ENCODE measurements at places on chromosomes 3 and 15.

DNA sequence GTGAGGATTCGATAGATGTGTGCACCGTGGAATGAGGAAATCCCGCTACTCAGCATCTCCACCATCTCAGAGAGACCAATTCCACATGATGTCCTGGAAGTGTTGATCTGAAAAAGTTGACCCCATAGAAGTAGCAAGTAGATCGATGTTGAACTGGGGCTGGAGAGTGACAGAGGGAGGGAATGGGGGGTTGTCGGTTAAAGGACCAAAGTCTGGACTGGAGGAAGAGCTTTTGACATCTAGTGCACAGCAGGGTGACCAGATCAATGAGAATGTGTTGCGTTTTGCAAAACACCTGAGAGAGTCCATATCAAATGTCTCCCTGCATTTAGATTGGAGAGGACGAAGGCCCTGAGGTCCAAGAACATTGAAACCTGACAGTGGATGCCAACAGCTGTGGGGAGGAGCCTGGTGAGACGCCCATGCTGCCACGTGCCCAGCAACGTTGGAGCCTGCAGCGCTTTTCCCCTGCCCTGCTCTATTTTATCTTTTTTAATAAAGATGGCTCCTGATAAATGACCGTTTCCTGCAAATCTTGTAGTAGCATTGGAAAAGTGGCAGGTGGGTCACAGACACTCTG lies 30.1 kb upstream of the RPL32 start:
- DNase-seq = no peak

GRCh38 chr3:127394031-127394430 lies 106.2 kb upstream of the PRR20G start:
- DNase-seq = no peak

DNA sequence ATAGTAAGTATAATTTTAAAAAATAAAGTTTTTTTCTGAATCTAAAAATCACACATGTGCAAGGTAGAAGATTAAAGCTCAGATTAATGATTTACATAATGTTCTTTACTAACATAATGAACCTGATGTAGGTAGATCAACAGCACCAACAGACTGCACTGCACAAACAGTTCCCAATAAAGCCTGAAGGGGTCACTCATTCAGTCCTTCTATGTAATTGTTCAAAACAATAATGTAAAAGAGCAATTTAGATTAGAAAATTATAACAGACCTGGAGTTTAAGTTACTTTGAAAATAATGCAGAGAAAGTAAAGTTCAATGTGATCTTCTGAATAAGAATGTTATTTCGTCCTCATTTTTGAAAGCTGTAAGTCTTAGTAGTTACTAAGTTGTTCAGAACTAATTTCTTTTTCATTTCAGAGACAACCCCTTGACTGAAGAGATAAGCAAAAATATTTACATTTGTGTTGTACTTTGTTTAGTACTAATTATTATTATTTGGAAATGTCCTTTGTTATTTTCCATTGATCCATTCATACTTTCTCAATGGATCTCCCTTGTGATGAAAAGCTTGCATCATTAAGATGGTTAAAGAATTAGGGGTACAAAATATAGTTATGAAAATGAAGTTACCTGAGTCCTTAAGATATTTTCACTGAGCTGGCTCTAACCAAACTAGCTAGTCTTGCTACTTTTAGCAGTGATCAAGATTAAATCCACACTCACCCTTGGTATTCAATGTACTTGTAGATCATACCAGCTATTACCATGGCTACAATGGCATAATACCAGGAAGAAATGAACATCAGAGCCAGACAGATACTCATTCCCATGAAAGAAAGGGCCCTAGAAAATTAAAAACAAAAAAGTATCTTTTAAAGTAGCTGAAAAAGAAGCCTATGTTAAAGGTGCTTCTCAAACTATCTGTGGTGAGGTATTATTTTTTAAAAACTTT lies 16.8 kb downstream of the EMC4 start:
- DNase-seq = no peak

GRCh38 chr3:162770551-162770950 lies 1273.9 kb downstream of the OTOL1 start:
- no peak for DNase-seq

GRCh38 chr15:74179101-74179841 lies 5.8 kb downstream of the ISLR start:
- no peak for DNase-seq

DNA sequence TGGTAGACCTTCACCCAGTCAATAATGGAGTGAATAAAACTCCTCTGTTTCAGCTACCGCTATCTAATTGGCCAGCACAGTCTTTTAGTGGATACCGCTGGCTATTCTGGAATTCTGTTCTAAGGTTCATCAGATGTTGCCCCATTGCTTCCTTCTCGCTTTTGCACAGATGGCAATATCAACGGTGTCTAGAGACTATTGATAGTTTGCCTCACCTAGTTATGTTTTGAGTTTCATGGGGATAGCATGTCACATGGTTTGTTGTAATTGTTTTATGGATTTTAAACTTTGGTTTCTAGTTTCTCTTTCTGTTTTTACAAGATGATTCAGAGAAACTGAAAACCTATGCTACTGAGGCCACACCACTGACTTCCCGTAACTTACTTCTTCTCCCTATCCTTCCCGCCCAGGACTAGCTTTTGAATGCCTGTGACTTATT lies 2.0 kb downstream of the XRN1 start:
- no peak for DNase-seq

DNA sequence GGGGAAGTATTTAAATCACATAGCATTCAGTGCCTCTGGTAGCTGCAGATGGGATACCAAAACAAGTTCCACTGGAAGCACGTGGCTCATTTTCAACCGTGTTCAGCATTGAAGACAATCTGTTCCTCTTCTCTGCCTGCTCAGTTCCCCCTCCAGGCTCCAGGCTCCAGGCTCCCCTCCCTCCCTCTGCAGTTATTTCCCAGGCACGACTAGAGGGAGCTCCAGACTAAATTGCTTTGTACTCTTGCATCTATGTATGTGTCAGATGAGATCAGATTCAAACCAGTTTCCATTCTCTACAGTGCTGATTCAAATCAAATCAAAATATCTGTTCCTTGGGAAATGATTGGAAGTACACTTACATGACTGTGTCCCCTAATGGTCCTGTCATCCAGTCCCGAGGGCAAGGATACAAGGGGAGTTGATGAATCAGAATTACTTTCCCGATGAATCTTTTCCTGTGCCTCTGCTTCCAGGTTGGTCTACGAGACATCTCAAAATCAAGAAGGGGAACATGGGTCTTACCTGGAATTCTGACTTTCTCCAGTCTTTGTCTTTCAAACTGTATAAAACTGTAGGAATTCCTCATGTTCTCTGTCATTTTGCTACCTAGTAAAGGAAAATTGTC lies 600.5 kb downstream of the EDEM1 start:
- DNase-seq = no peak

- no peak for DNase-seq
Measured at GRCh38 chr3:67484085-67484484, 170.3 kb downstream of the SUCLG2 start.

DNA sequence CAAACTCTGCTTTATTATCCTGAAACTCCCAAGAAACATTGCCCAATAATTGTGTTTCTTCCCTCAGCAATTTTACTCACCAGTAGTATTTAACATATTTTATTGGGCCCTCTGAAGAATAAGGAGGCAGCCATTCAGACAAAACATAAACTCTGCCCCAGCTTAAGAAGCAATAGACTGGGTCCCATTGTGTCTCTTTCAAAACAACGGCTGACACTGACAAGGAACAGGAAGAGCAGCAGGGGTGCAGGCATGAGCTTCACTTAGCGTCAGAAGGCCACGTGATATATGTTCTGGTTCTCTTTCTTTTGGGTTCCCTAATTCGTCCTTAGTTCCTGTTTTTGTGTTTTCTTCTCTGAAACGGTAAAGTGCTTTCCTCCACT lies 242.3 kb downstream of the FHIT start:
- no peak for DNase-seq

GRCh38 chr3:117079997-117080396 lies 370.4 kb downstream of the TUSC7 start:
- no peak for DNase-seq

DNA sequence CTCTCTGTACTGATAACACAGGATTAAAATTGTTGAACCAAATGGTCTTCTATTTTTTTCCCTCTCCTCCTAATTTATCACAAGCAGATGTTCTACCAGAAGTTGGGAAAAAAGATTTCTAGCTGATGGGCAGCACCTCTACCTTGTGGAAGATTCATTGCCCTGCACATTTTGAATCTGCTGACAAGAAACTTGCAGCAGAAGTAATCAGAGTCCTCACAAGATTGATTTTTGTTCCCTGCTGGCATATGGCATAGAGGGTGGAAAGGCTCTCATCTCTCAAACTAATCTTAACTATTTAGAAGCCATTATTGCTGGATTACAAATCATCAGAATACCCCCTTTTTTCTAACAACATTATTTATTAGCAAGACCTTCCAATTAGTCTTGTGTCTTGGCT lies 148.9 kb upstream of the MEIS2 start:
- no peak for DNase-seq

DNA sequence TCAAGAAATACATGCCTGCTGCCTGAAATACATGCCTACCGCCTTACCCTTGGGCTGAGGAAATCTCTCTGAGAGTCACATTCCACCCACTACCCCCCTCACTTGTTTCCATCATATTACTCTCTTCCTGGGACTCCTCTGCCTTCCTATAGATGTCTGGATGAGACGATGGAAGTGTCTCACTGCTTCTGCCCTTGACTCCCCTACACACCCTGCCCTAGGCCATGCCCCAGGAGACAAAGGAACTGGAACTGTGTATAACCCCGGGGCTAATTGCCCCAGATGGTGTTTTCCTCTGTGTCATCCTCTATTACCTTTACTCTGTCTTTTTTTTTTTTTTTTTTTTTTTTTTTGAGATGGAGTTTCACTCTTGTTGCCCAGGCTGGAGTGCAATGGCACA lies 102.0 kb downstream of the GTPBP8 start:
- DNase-seq = no peak

DNA sequence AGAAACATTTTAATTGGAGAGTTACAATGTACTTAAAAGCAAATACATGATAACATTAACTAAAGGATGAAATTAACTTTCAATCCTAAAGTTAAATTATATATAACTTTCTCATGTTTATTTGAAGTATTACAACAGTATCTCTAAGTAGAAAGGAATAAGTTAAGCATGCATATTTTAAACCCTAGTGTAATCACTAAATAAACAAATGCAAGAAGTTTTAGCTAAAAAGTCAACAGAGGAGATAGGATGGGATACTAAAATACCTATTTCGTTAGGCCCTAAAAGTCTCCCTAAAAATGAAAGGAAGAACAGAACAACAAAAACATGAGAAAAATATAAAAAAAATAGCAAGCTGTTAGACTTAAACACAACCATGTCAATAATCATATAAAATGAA lies 361.3 kb upstream of the THBS1 start:
- DNase-seq = no peak

- no peak for DNase-seq
Measured at GRCh38 chr3:50676031-50676705, 1.4 kb downstream of the DOCK3 start.

GRCh38 chr3:131353986-131354385 lies 27.6 kb upstream of the NUDT16 start:
- DNase-seq = no peak

- DNase-seq = no peak
Measured at GRCh38 chr3:12553921-12554391, 2.9 kb upstream of the MKRN2 start.

DNA sequence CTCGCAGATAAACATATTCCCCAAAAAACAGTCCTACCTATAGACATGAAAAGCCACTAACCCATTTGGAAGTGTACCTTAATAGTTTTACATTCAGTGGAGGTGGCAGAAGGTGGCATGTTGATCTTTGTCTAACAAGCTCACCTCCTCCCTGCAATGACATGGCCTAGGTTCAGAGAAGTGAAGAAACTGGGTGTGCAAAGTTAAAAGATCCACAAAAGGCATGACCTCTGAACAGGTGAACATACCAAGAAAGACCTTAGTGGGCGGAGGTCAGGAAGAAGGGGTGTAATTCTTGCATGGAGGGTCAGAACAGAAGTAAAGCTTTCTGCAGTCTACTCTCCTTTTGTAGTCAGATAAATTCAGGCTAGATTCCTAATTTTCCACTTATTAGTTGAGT lies 822 bp downstream of the MRPL3 start:
- no peak for DNase-seq

DNA sequence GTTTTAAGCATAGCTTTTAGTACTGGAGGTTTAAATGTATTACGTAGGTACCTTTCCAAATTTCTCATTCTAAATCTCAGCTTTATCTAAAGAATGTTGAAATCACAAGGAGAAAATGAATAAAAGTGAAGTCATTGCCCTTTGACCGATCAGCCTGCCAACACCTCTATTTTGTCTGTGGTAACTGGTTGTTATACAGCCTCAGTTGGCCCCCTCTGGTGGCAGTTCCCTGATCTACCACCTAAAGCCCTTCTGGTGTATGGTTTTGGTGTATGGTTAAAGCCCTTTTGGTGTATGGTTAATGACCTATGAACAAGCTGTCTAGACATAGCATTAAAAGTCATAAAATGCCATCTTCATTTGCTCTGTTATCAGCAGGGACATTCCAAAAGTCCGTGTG lies 378.2 kb upstream of the AZI2 start:
- no peak for DNase-seq

DNA sequence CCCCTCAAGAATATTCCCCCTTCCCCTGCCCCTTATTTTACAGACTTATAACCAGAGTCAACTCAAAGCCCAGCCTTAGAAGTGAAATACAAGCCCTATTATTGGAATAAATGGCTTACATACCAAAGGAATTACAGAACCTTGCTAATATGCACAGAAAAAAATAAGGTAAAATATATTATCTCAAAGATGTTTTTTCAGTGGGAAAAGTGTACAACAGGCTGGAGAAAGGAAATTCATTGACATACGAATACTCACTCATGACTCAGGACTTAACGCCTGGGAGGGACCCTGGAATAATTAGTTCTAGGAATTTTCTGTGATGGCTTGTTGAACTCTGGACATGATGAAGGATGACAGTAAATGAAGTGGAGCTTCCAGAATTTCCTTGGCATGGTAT lies 27.0 kb downstream of the ARL14 start:
- no peak for DNase-seq

DNA sequence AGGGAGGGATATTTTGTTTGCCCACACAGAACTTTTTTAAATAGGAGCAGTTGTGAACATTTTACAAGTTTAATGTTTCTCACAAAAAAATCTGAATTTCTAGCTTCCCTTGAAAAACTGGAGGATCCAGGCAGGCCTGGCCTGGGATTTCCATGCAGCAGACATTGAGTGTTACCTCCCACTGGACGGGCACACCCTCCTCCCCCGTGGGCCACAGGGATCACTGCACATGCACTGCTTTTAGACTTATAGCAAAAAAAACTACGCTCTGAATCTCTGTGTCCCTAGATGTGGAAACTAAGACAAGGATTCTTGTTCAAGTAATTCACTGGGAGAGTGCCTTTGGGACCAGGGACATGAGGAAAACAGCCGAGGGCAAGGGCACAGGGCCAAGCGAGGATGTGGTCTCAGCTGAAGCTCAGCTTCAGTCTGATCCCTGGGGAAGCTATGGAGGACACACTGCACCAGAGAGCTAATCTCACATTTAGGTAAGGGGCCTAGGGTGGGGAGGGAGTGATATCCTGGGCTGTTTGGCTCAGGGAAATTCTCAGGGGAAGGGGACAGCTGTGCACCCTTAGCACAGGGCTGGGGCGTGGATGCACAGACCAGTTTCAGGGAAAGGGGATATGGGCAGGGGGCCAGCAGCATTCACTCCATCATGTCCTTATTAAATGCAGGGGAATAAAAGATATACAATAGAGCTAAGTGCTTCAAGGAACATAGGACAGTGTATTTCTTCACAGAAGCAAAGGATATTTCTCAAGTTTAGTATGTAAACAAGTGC lies 46.0 kb downstream of the FSIP1 start:
- no peak for DNase-seq

- no peak for DNase-seq
Measured at GRCh38 chr3:168116279-168116678, 20.6 kb upstream of the GOLIM4 start.
